ENCODE measurements at places on chromosomes 13 and 19.

DNA sequence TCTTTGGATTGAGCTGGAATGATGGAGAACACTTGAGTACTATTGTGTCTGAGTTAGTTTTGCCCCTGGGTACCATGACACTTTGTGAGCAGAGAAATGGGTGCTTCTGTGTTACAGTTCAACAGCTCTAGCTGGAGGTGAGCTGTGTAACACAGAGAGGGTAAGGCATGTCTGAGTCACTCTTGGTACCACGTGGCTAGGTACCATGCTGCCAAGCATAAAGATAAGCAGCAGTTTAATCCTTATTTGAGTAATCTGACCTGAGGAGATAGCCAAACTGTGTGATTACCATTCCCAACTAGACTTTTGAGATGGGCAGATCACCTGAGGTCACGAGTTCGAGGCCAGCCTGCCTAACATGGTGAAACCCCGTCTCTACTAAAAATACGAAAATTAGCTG lies 122.0 kb downstream of the OLFM4 start:
- DNase-seq: no peak

DNA sequence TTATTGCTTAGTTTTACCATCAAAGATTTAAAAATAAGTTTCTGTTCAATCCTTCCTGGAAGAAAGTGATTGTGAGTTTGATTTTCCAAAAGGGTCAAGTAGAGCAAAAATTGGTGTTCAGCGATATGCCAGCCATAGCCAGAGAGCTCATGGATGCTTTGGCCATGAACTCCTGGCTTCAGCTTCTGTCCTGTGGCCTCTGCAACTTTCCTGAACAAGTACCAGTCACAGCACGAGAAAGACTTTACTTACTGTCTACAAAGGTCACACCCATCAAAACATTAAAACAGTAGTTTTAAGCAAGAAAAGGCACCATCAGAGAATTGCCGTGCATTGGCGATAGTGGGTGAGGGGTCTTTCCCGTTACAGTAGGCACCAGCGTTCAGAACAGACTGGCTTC lies 753.0 kb upstream of the SGCG start:
- no peak for DNase-seq

DNA sequence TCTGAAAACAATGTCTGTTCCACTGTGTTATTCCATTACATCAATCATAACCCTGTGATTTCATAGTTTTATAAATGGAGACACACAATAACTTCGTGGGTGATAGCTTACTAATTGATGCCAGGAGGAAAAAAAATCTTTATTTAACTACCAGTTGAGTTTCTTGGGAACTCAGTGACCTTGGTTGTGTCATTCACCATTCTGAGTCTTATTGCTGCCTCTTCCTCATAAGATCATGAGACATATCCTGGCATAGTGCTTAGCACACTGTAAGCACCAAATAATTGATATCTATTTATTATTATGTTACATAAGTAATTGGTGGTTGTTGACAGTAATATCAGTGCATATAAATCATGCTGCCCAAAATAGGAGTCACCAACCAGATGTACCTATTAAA lies 39.1 kb upstream of the SIN3B start:
- DNase-seq: no peak

DNA sequence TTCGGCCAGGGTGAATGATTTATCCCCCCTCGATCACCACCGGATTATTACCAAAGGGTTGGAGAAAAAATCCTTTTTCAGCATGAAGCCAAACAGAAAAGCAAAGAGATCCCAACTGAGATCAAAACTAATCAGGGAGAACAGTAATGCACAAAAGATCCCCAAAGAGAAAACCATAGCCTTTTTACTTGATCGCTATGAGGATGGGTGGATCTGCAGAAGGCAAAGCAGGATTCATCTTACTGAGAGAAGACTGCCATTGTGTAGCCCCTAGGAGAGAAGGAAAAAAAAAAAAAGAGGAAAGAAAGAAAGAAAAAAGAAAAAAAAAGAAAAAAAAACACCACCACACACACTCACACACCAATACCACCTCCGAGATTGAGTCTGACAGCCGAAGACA lies at the start of gene FGF14:
FGF14 (minus strand) TSS at position 283 of the 400 bp plus-strand sequence.
- DNase-seq: no peak

- no peak for DNase-seq
Observed at GRCh38 chr19:35843676-35844481, 8.4 kb downstream of the NPHS1 start.

- no peak for DNase-seq
Observed at GRCh38 chr19:10730932-10731331, 13.1 kb downstream of the DNM2 start.

Data from skeletal muscle cell (primary cell).